ENCODE measurements at places on chromosomes 13 and 19.

GRCh38 chr13:95368998-95369397 is 67.7 kb upstream of the ABCC4 start:
- no peak for DNase-seq

- DNase-seq: no peak
Observed at GRCh38 chr19:15815306-15815705, at the start of gene OR10H1. TSS of gene OR10H1 (minus strand) at chr19:15815664. CDS start at chr19:15808037, 7,627 bp downstream.

DNA sequence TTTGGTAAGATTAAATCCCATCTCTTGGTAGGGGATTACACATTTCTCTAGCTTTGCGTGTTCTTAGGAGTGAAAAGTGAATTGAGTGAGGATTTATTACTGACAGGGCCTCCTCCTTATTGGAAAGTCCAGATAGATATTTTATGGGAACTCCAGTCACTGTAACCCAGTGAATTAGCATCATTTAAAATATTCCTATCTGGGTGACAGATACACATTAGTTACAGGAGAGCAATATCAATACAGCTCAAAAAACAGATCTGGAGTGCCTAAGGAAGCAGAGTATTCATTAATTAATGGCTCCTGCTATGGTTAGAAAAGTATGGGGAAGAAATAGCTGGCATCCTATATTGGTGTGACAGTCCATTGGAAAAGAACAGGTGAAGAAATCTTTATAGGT is 248.2 kb downstream of the SLITRK6 start:
- DNase-seq: no peak

- no peak for DNase-seq
Observed at GRCh38 chr13:112034846-112035245, 32.1 kb upstream of the SOX1 start.

DNA sequence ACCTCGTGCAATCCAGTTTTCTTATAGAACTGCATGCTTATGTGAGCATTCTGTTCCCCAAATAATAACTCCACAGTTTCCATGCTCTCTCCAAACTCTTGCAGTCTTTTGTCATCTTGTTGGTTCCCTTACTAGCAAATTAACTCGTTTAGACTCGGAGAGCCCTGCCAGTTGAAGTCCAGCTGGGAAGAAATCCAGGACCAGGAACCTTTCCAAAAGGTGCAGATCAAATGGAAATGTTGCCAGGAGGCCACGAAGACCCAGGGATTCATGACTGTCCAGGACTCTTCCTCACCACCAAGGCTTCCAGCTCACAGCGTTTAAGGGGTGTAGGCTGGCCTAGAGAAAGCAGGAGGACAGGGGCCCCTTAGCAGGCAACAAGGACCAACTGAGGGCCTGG is 2.1 kb upstream of the TDRD12 start:
- no peak for DNase-seq

DNA sequence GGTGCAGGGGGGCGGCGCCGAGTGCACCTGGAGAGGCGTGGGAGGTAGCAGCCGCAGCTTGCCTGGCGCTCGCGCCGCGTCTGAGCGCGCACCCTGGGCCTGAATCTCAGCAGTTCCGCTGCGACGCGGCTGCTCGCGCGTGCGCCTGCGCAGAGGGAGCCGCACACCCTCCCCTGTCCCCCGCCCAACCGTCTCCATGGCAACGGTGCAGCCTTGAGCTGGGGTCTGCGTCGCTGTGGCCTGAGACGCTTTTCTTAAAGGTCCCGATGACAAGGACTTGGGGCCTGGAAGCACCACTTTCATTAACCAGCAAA is at the start of gene PNMA8B:
PNMA8B (minus strand) TSS at position 82 of the 314 bp plus-strand sequence. CDS start 402 bp downstream, outside the sequence.
- no peak for DNase-seq

- DNase-seq: no peak
Observed at GRCh38 chr13:83815598-83815997, 66.7 kb downstream of the SLITRK1 start.

GRCh38 chr19:28960586-28960985 is 252.4 kb downstream of the UQCRFS1 start:
- DNase-seq: no peak

GRCh38 chr19:13116282-13117175 is at the start of gene TRMT1:
TSS of gene TRMT1 (minus strand) at chr19:13116740. CDS start at chr19:13116399, 341 bp downstream.
- DNase-seq: no peak

- no peak for DNase-seq
Observed at GRCh38 chr13:80359778-80360452, 19.0 kb upstream of the SPRY2 start.

- no peak for DNase-seq
Observed at GRCh38 chr19:572743-573518, 535 bp downstream of the BSG start.

DNA sequence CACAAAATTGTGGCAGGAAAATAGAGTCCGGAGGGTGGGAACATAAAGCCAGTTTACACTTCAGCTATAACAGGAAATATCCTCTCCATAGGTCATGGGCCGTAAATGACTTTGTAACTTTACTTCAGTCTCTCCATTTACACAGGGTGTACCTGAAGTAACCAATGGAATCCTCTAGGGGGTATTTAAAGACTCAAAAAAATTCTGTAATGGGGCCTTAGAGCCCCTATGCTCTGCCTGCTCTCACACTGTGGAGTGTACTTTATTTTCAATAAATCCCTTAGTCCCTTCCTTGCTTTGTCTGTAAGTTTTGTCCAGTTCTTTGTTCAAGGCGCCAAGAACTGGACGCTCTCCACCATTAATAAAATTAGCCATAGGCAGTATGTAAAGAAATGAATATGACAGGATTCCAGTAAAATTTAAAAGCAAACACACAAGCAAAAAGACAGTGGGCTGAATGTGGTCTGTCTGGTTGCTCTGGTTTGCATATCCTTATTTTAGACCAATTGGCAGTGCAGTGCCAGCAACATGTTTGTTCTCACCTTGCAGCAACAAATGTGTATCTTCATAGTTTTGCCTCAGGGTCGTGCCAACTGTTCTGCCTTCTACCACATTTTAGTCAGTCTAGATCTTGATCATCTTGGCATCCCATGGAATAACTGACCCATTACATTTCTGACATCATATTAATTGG is 801.5 kb upstream of the SPRY2 start:
- no peak for DNase-seq

GRCh38 chr19:57027360-57027759 is 92.4 kb upstream of the USP29 start:
- DNase-seq: no peak

- no peak for DNase-seq
Observed at GRCh38 chr13:75512253-75512652, 25.4 kb downstream of the COMMD6 start.

DNA sequence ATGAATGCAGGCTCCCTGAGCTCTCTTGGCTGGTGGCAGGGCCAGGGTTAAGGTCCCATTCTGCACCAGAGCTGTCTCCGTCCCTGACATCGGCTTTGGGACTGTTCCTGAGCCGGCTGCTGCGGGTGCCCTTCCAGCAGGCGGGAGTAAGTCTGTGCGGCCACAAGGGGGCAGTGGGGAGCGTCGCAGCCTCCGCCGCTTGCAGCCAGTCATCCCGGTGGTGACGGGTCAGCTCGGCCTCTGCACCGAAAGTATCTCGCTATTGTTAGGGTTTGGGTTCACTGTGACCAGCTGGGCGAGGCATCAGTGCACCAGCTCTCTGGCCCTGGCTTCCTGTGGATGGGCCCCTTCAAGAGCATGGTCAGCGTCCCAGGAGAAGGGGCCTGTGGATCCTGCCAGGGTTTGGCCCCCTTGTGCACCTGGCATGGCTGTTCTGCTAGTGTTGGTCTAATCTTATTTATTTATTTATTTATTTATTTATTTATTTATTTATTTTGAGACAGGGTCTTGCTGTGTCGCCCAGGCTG is 15.1 kb downstream of the NDUFB7 start:
- DNase-seq: no peak

- DNase-seq: no peak
Observed at GRCh38 chr19:49573009-49573408, 7.3 kb downstream of the NOSIP start.

- no peak for DNase-seq
Observed at GRCh38 chr13:109647053-109647452, 139.3 kb downstream of the IRS2 start.

DNA sequence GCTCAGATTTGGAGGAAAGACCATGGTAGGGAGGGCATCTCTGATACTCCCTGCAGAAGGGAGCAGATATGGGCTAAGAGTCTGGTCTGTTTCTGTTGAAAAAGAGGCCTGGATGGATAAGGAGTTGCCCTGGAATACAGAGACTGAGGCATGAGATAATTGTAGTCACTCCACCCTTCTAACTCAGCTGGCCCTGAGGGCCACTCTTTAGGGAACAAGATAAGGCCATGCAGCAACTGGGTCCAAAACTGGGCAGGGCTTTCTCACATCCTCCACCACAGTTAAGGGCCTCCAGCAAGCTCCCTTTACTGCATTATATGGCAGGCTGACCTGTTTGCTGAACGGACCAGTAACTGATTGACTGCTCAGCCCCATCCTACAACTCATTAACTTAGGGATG is 1.3 kb downstream of the ZNF749 start:
- no peak for DNase-seq

- DNase-seq: no peak
Observed at GRCh38 chr19:55703790-55704215, 28.8 kb downstream of the EPN1 start.

- no peak for DNase-seq
Observed at GRCh38 chr19:2271234-2272103, 10.5 kb downstream of the PEAK3 start.

DNA sequence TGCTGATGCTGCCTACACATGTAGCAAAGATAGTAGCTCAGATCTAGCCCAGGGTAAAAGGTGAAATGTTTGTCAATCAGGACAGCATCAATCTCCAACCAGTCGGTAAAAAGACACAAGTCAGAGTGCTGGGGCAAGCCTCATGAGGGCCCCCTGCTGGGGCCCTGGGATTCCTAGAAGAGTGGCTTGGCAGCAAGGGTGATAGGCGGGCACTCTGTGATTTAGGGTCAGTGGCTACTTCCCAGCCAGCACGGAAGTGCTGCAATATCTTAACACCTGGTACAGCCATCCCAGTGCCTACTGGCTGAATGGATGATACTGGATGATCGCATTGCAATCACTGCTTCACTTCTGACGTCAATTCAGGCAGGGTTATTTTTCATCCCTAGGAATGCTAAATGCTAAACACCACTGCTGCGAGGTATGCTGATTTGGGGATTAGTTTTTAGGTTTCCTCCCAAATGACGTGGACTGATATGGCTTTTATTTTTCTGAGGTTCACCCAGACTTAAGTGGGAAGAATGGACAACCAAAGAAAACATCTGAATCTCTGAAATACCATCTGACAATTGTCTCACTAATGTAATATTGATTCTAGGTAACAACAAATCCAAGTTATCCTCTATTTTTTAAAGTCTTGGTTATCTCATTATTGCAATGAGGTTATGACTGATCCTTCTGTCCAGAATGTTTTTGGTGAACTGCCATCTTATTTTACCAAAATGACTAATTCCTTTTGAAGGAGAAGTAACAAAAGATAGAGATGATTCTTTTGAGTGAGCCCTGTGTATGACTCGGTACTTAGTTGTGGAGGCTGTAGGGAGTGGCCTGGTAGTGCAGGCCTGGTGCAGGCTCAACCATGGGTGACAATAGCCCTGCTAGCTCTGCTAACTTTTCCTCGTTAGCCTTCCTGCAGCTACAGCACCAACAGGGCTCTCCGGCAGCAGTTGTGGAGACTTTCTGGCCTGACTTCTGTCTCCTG is 432.5 kb downstream of the FGF9 start:
- DNase-seq: no peak

GRCh38 chr13:72295153-72295552 is 428.1 kb upstream of the DACH1 start:
- no peak for DNase-seq

DNA sequence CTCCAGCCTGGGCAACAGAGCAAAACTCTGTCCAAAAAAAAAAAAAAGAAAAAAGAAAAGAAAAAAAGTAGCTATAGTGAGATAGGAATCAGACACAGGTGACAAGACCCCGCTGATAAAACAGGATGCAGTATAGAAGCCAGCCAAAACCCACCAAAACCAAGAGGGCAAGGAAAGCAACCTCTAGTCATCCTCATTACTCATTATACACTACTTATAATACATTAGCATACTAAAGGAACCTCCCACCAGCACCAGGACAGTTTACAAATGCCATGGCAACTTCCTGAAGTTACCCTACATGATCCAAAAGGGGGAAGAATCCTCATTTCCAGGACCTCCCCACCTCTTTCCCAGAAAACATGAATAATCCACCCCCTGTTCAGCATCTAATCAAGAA is 35.6 kb upstream of the UBL3 start:
- no peak for DNase-seq

- no peak for DNase-seq
Observed at GRCh38 chr13:71625694-71626093, 241.3 kb downstream of the DACH1 start.

- no peak for DNase-seq
Observed at GRCh38 chr13:21638319-21639282, 32.3 kb upstream of the FGF9 start.

- DNase-seq: no peak
Observed at GRCh38 chr13:34647379-34648150, 294.5 kb upstream of the NBEA start.

- no peak for DNase-seq
Observed at GRCh38 chr19:57712222-57712621, 3.2 kb upstream of the ZNF154 start.

GRCh38 chr13:35475212-35475959 is 1.1 kb downstream of the MAB21L1 start:
- DNase-seq: no peak

DNA sequence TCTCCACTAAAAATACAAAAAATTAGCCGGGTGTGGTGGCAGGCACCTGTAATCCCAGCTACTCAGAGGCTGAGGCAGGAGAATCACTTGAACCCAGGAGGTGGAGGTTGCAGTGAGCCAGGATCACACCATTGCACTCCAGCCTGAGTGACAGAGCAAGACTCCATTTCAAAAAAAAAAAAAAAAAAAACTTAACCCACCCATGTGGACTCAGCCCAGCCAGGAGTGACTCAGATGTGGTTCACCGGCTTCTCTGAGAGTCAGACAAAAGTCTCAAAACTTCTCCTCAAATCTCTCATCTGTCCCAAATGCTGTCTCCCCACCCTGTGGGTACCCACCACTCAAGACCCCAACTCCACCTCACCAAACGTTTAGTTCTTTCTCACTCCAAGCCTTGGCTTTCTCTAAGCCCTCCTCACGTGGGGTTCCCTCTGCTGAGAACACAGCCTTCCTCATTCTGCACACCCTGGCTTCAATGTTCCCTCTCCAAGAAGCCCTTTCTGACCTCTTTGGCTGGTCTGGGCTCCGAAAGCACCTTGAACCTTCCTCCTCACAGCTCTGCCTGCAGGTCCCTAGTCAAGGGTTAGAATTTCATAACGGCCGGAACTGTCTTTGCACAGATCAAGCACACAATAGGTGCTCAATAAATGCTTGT is 11.1 kb upstream of the RAB3A start:
- no peak for DNase-seq

- DNase-seq: no peak
Observed at GRCh38 chr13:102707467-102707866, 12.6 kb upstream of the METTL21C start.

DNA sequence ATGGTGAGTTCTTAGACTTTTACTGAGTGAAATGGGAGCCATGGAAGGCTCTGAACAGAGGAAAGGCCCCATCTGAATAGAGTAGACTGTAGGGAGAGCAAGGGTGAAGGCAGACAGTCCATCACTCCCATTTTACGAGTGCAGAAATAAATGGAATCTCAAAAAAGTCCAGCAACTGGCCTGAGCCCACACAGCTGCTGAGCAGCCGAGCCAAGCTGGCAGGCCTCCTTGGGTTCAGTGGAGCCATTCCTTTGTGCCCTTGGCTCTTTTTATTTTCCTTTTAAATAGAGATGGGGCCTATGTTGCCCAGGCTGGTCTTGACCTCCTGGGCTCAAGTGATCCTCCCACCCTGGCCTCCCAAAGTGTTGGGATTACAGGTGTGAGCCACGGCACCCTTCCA is 1.0 kb upstream of the MYH14 start:
- DNase-seq: no peak

Measured in cortex of kidney (tissue), 1 donor.